ENCODE measurements at places on chromosomes 3 and 15.
A peak's percentile ranks its signal among the peaks of the same experiment; 100 is the strongest.

DNA sequence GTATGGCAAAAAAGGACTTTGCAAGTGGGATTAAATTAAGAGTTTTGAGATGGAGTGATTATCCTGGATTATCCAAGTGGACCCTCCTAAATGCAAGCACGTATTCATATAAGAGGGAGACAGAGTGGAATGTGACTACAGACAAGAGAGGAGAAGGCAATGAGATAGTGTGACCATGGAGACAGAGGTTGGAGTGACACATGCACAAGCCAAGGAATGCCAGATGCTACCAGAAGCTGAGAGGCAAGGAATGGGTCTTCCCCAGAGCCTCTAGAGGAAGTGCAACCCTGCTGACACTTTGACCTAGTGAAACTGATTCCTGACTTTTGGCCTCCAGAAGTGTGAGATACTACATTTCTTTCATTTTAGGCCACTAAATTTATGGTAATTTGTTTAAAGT lies 117.2 kb downstream of the UACA start:
- H3K36me3 ChIP-seq, result no peaks in the 10 kb centered on the region
- H3K4me1 ChIP-seq, result no peaks in the 10 kb centered on the region
- H3K27ac ChIP-seq, result no peak overlapping the region
- no peaks in the 10 kb centered on the region for H3K27me3 ChIP-seq
- DNase-seq, result no peak
- H3K4me3 ChIP-seq, result no peak overlapping the region

DNA sequence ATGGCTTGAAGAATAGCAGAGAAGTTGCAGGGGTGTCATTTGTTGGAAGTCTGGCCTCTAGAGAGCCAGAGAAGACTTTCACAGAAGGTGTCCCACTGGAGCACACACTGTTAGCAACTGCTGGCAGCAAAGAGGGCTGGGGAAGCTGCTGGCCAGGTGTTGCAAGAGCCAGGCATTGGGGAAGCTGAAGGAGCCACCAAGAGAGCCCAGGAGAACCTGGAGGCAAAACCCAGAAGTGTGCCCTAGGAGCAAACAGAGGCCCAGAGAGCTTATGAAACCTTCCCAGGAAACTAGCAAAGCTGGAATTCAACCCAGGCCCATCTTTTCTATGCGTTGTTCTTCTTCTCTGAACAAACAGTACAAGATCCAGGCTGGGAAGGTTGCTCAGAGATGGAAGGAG lies 132.7 kb upstream of the TRIM42 start:
- H3K27me3 ChIP-seq, result no peaks in the 10 kb centered on the region
- peak overlapping the region; percentile 50 for H3K27ac ChIP-seq
- no peak for DNase-seq
- peaks cover 6% of the 10 kb centered on the region for H3K4me1 ChIP-seq
- H3K36me3 ChIP-seq, result no peaks in the 10 kb centered on the region

DNA sequence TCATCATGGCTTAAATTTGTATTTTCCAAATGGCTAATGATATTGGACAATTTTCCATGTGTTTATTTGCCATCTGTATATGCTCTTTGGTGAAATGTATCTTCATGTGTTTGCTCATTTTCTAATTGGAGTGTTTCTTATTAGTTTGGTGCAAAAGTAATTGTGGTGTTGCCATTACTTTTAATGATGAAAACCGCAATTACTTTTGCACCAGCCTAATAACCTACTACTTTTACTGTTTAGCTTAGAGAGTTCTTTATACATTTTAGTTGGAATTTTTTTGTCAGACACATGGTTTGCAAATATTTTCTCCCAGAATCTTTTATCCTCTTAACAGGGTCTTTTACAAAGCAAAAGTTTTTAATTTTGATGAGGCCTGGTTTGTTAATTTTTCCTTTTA lies 141.0 kb upstream of the AGTR1 start:
- H3K27me3 ChIP-seq, result no peaks in the 10 kb centered on the region
- no peak for DNase-seq
- no peak overlapping the region for H3K27ac ChIP-seq
- no peaks in the 10 kb centered on the region for H3K4me1 ChIP-seq
- no peaks in the 10 kb centered on the region for H3K36me3 ChIP-seq

DNA sequence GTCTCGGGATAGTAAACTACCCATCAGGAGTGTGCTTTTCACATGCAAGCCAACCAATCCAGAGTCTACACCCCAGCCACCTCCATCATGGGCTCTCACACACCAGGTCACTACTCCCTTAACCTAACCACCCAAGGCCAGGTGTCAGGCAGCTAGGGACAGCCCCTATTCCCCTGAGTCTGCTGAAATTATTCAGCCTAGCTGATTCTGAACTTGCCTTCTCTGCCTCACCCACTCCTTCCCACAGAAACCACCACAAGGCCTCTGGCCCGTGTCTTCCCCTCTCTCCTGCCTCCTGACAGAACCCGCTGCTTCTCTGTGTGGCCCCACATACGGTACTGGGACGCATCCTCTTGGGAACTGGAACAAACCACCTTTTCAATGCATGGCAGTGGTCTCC lies 82.1 kb downstream of the PCSK6 start:
- H3K27ac ChIP-seq, result peak overlapping the region; percentile 30
- H3K36me3 ChIP-seq, result no peaks in the 10 kb centered on the region
- no peak overlapping the region for H3K4me3 ChIP-seq
- no peaks in the 10 kb centered on the region for H3K27me3 ChIP-seq
- DNase-seq, result no peak
- peaks cover 13% of the 10 kb centered on the region for H3K4me1 ChIP-seq

DNA sequence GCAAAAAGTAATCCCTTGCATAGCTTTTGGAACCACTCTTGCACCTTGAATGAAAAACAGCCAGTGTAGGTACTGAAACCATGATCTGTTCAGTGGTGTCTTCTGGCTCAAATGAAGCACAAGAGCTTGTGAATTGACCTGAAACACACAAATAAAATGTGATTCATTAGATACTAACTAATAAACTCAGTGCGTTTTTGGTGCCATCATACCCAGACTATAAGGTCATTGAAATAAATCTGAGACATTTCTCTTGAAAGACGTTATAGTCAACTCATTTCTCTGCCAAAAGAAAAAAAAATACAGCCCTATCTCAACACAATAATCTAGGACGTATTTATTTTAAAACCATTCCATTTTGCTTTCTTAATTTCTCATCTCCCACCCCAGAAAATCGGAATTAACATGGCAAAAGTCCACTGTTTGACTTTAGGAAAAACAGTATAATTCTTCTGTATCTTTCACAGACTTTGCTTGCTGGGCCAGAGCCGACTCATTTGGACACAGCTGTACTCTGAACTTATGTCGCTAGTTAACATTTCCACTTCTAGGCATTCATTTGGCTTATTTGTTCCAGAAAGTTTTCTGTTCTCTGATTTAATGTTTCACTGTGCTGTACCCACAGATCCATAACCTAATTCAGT lies 284.9 kb upstream of the TBL1XR1 start:
- no peaks in the 10 kb centered on the region for H3K27me3 ChIP-seq
- no peak overlapping the region for H3K27ac ChIP-seq
- no peaks in the 10 kb centered on the region for H3K36me3 ChIP-seq
- no peak overlapping the region for H3K4me3 ChIP-seq
- peaks cover 10% of the 10 kb centered on the region for H3K4me1 ChIP-seq
- peak; percentile 20 for DNase-seq

- H3K4me3 ChIP-seq, result no peak overlapping the region
- H3K36me3 ChIP-seq, result no peaks in the 10 kb centered on the region
- no peaks in the 10 kb centered on the region for H3K4me1 ChIP-seq
- no peaks in the 10 kb centered on the region for H3K27me3 ChIP-seq
Measured at GRCh38 chr3:103863381-103863780, 1428.6 kb downstream of the ZPLD1 start.

All from testis (tissue), 5 donors.